Colonic mucosa (tissue), 4 donors: ENCODE measurements at places on chromosomes 12 and 14. TPM values are rescaled to one million over a fixed set of nuclear protein-coding genes. Genes with fewer than 3 reads are reported as not detected.

HOTAIR gene
- total RNA-seq: not detected

DNA sequence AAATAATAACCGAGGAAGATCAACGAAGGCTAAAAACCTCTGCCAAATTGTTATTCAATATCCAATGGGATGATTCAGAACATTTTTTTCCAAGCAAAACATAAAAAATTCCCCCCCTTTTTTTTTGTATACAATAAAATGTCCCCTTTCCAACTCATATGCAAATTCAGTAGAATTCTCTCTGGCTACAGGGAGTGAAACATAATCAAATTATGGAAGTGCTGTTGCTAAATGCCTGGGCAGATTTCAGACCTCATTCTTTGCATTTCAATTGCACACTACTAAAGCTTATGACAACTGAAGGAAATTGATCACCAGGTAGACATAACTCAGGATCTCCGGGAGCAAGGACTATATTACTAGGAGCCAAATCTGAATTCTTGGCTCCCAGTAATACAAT lies 51.0 kb downstream of the LMNTD1 start:
- no peaks in the 10 kb centered on the region for H3K27me3 ChIP-seq
- no peaks in the 10 kb centered on the region for H3K36me3 ChIP-seq
- H3K27ac ChIP-seq: no peak overlapping the region

GRCh38 chr12:28026701-28027100 lies 54.2 kb upstream of the PTHLH start:
- DNase-seq: no peak
- H3K36me3 ChIP-seq: no peaks in the 10 kb centered on the region
- H3K27ac ChIP-seq: no peak overlapping the region

VASH1 gene
- total RNA-seq: 2.9 TPM

DNA sequence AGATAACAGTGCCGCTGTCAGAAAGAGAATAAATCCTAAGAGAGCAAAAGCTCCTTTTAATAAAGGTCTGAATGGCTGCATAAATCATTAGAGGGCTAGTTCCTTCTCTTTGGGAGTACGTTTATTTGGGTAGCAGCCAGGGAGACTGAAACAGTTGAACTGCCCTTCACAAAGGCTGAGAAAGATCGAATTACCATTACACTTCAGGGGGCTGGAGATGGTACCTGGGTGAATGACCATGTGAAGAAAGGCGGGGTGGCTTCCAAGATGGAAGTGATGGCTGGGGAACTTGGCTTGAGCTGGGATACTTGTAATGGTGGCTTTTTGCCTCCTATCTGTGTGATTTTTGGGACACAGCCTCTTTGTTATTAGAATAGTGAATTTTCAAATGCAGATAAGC lies 1.7 kb upstream of the FGD4 start:
- no peak overlapping the region for H3K4me3 ChIP-seq
- no peaks in the 10 kb centered on the region for H3K36me3 ChIP-seq
- no peaks in the 10 kb centered on the region for H3K27me3 ChIP-seq
- DNase-seq: no peak
- H3K4me1 ChIP-seq: peaks cover 4% of the 10 kb centered on the region

GRCh38 chr14:68968051-68968450 lies 11.1 kb downstream of the ACTN1 start:
- H3K4me3 ChIP-seq: no peak overlapping the region
- H3K4me1 ChIP-seq: peaks cover 35% of the 10 kb centered on the region
- H3K36me3 ChIP-seq: no peaks in the 10 kb centered on the region
- no peaks in the 10 kb centered on the region for H3K27me3 ChIP-seq
- no peak for DNase-seq

DNA sequence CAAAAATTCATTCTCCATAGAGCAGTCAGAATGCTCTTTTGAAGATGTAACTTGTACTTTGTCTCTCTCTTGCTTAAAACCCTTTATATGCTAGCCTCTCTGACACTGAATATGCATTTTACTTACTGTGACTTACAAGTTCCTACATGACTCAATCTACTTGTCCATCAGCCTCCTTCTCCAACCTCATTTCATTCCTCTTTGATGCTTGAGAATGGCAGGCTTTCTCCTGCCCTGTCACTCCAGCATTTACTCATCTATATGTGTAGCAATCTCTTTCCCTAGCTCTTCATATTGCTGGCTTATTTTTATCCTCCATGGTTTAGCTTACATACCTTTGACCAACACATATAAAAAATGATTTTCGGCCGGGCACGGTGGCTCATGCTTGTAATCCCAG lies 561.9 kb downstream of the CCER1 start:
- H3K36me3 ChIP-seq: no peaks in the 10 kb centered on the region
- H3K4me3 ChIP-seq: no peak overlapping the region
- DNase-seq: no peak
- no peaks in the 10 kb centered on the region for H3K27me3 ChIP-seq
- H3K27ac ChIP-seq: no peak overlapping the region

DNA sequence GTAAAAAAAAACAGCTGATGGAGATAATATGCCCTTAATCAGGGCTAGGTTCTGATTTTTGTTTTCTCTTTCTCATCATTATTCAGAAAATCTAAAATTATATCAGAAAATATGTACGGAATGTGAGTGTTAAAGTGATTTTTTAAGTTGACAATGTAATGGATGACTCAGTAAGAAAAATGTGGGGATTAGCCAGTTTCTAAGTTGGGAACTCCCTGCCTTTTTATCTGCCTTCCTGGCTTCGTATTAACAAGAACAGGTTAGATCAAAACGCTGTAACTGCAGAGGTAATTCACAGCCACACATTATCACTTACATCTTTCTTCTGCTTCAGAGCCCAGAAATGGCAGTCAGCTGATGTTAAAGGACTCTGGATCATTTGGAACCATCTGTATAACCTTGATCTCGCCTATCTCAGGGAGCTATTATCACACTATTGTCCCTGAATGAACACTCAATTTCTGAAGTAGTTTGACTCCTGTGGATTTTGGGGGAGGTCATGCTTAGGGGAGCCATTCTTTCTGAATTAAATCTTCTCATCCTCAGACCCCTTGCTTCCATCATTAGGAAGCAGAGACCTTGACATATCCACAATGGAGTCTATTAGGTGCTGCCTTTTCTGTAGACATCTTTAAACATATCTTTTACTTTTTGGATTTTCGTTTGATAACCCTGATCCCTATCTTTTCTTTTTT lies 135.7 kb upstream of the SLC16A7 start:
- no peaks in the 10 kb centered on the region for H3K36me3 ChIP-seq
- no peak overlapping the region for H3K27ac ChIP-seq
- no peaks in the 10 kb centered on the region for H3K4me1 ChIP-seq

- DNase-seq: no peak
- no peak overlapping the region for H3K4me3 ChIP-seq
- no peaks in the 10 kb centered on the region for H3K36me3 ChIP-seq
Observed at GRCh38 chr12:40525054-40525453, 167.2 kb upstream of the CNTN1 start.

DNA sequence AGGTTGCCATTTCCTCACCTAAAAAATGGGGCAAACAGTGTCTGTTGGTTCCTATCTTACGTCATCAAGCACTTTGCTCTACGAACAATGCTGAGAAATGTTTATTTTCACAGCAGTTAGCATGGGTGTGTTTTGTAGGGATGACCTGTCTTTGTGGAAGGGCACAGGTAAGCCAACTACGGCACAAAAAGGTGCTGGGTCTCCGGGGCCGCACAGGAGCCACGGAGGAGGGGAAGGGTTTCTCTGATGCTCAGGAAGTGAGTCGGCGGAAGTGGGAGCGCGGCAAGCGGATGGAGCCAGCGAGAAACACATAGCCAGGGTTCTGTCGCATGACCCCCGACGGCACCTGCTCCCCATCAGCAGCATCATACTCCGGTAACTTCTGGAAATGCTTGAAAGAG lies 65.6 kb upstream of the TCL1B start:
- H3K4me3 ChIP-seq: no peak overlapping the region
- H3K27me3 ChIP-seq: no peaks in the 10 kb centered on the region
- DNase-seq: no peak
- no peak overlapping the region for H3K27ac ChIP-seq
- no peaks in the 10 kb centered on the region for H3K36me3 ChIP-seq
- no peaks in the 10 kb centered on the region for H3K4me1 ChIP-seq
